ENCODE measurements at places on chromosomes 1 and 21. TPM values are rescaled to one million over a fixed set of nuclear protein-coding genes. Genes with fewer than 3 reads are reported as not detected.

Gene LAMTOR5
- 144 TPM for total RNA-seq

Gene SV2A
- 1.8 TPM for total RNA-seq

Gene OR2M5
- total RNA-seq: not detected

DNA sequence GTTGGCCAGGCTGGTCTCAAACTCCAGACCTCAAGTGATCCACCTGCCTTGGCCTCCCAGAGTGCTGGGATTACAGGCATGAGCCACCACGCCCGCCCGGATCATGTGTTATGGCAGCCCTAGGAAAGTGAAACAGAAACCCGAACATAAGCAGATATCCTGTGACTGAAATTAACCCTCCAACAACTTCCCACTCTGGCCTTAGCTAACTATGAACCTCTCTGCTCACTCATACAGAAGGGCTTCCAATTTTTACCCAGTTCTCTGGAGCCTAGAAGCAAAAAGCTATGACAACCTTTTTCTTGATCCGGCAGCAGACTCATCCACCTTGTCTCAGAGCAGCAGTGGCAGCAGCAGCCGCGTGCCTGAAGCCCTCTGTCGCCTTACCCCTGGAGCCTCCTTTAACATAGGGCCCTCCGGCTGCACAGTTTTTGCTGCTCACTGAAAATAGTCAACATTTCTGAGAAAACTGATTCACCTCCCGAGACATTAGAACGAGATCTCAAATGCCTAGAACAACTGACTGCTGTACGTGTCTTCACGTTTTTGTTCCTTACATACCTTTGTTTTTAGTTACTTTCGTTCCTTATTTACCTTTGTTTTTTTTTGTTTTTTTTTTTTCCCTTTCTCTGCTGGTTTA lies 9.3 kb downstream of the CBR1 start:
- no peaks in the 10 kb centered on the region for H3K36me3 ChIP-seq
- peak overlapping the region; percentile 39 for H3K27ac ChIP-seq
- peak; percentile 32 for DNase-seq
- no peaks in the 10 kb centered on the region for H3K4me1 ChIP-seq

Gene PIGR
- 0.24 TPM for total RNA-seq

DNA sequence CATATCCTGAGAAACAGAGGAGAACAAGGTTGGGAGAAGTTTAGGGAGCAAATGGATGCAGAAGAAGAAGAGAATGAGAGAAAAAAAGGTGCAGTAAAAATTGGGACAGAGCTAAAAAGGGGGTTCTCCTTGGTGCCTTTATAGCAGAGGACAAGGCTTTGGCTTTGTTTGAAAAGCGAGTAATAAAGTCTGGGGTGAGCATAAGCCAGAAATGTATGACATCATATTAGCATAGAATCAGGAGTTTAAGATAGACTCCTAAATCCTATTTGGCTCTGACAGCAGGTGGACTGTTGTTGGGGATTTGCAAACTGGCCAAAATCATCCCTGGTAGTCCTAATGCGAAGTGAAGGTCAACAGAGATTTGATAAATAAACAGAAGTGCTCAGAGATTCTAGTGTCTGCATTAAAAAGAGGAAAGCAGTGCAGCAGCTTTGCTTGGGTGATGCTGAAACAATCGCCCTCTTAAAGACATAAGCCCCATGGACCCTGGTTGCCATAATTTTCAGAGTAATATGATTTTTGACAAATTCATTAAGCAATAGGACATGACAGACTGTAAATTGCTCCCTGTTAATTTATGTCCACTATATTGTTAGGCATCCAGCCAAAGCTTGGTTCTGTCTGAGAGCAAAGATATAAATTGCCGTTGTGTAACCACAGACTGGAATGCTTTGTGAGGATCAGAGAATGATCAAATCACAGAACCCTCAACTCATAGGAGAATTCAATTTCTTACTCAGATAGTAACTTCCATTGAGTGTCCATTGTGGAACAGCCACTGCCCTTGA lies 385.0 kb upstream of the NFIA start:
- DNase-seq: no peak
- H3K27me3 ChIP-seq: no peaks in the 10 kb centered on the region
- no peak overlapping the region for H3K4me3 ChIP-seq
- H3K27ac ChIP-seq: no peak overlapping the region

GRCh38 chr21:27759091-27759659 lies 792.3 kb upstream of the ADAMTS5 start:
- no peak for DNase-seq
- H3K4me3 ChIP-seq: no peak overlapping the region
- no peak overlapping the region for H3K27ac ChIP-seq
- no peaks in the 10 kb centered on the region for H3K4me1 ChIP-seq
- H3K27me3 ChIP-seq: no peaks in the 10 kb centered on the region

- no peaks in the 10 kb centered on the region for H3K27me3 ChIP-seq
- no peak overlapping the region for H3K4me3 ChIP-seq
- peak overlapping the region; percentile 22 for H3K27ac ChIP-seq
- H3K36me3 ChIP-seq: no peaks in the 10 kb centered on the region
- peaks cover 33% of the 10 kb centered on the region for H3K4me1 ChIP-seq
- DNase-seq: no peak
These were observed 22.4 kb downstream of the DYRK3 start for GRCh38 chr1:206657751-206658150.

Gene YTHDF2
- total RNA-seq: 50.5 TPM

- no peak overlapping the region for H3K4me3 ChIP-seq
- H3K4me1 ChIP-seq: no peaks in the 10 kb centered on the region
- H3K27ac ChIP-seq: no peak overlapping the region
- H3K27me3 ChIP-seq: peaks cover 2% of the 10 kb centered on the region
- H3K36me3 ChIP-seq: no peaks in the 10 kb centered on the region
- no peak for DNase-seq
These were observed 12.2 kb upstream of the CDK18 start for GRCh38 chr1:205492201-205492667.

- peak overlapping the region; percentile 70 for H3K27ac ChIP-seq
- peaks cover 2% of the 10 kb centered on the region for H3K27me3 ChIP-seq
- peak; percentile 76 for DNase-seq
- H3K4me3 ChIP-seq: no peak overlapping the region
- no peaks in the 10 kb centered on the region for H3K36me3 ChIP-seq
- H3K4me1 ChIP-seq: peaks cover 17% of the 10 kb centered on the region
These were observed 42.8 kb upstream of the USP24 start for GRCh38 chr1:55257958-55258357.

Gene EDN2
- 0.14 TPM for total RNA-seq

DNA sequence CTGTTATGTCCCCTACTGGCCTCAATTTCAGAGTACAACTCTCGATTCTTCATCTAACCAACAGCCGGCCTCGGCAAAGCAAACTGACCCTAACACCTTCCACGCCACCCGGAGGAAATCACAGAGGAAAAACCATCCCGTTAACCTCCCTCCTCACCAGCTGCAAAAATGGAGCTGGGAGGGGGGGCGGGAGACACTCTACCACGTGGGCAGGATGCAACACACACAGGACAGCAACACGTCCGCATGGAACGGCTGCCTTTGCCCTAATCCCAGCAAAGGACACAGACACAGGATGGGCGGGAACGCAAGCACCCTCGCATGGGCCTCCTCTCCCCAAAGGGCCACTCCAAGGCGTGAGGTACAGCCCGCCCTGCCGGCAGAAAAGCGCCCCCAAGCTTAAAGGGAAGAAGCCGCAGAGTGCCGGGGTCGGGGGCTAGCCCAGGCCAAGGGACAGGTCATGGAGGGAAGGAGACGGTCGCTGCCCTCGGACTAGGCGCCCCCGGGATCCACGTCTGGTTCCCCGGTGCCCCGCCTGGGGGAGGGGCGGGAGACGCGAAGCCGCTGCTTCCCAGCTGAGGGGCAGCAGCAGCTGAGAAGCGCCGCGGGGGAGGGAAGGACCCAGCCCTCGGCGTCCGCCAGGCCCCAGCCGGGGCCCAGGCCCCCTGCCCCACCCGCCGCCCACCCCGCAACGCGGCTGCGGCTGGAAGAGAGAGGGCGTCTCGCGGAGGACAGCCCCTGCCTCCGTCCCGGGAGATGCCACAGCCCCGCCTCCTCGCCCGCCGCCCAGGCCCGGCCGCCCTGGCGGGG lies 590 bp downstream of the FOXJ3 start:
- H3K4me1 ChIP-seq: peaks cover 13% of the 10 kb centered on the region
- H3K27ac ChIP-seq: peak overlapping the region; percentile 62
- H3K4me3 ChIP-seq: peak overlapping the region; percentile 87
- no peak for DNase-seq
- no peaks in the 10 kb centered on the region for H3K27me3 ChIP-seq

DNA sequence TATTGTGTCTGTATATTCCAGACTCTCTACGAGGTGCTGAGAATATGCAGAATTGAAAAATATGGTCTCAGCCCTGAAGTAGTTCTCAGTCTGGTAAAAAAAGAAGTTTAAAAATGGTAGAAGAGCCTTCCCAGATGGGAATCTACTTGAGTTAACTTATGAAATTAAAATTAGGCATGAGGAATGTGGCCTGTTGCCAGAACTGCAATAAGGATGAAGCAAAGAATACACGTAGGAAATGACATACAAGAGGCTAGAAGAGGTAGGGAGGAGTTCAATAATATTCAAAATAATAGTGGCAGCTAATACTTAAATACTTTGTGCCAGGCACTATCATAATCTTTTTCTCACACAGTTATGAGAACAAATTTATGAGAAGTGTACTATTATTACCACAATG lies 6.3 kb downstream of the ASPM start:
- no peak overlapping the region for H3K27ac ChIP-seq
- peaks cover 3% of the 10 kb centered on the region for H3K36me3 ChIP-seq
- DNase-seq: no peak
- H3K4me1 ChIP-seq: peaks cover 2% of the 10 kb centered on the region
- H3K4me3 ChIP-seq: no peak overlapping the region
- H3K27me3 ChIP-seq: no peaks in the 10 kb centered on the region

GRCh38 chr21:45528981-45529784 lies 13.1 kb downstream of the SLC19A1 start:
- H3K27ac ChIP-seq: no peak overlapping the region
- no peaks in the 10 kb centered on the region for H3K27me3 ChIP-seq
- no peak for DNase-seq
- H3K36me3 ChIP-seq: peaks cover 49% of the 10 kb centered on the region

GRCh38 chr1:19688041-19688842 lies 23.6 kb downstream of the HTR6 start:
- no peaks in the 10 kb centered on the region for H3K36me3 ChIP-seq
- H3K27ac ChIP-seq: no peak overlapping the region
- no peak overlapping the region for H3K4me3 ChIP-seq
- H3K27me3 ChIP-seq: no peaks in the 10 kb centered on the region
- DNase-seq: no peak

GRCh38 chr1:48773133-48773532 lies 3.6 kb downstream of the BEND5 start:
- H3K36me3 ChIP-seq: no peaks in the 10 kb centered on the region
- no peaks in the 10 kb centered on the region for H3K27me3 ChIP-seq
- no peak for DNase-seq

- no peak overlapping the region for H3K27ac ChIP-seq
- H3K4me1 ChIP-seq: no peaks in the 10 kb centered on the region
- no peaks in the 10 kb centered on the region for H3K36me3 ChIP-seq
These were observed 45.0 kb downstream of the GNG12 start for GRCh38 chr1:67788238-67788790.

DNA sequence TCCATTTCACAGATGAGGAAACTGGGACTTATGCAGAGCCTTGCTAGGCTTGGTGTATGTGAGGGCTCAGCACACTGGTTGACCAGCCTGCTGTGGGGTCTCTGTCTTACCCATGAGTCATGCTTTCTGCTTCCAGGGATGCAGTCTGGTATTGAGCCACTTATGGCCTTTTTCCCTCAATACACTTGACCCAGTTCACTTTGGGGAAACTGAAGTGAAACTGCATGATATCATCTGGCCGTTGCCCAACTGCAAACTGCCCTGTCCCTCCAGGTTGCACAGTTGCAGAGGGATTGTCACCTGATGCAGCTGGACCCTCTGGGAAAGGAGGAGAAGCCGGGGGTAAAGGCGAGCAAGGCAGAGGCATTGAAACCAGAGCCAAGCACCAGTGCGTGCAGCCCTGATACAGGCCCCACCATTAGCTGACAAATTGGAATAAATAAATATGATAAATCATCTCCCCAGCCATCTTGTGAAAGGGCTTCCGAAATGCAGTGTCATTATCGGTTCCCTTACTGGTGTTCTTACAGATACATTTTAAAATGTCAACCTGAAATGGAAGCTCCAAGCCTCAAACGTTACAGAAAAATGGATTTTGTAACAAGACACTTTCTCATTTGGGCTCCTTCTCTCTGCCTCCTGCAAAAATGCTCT lies 39.3 kb upstream of the DUSP10 start:
- no peak overlapping the region for H3K27ac ChIP-seq
- no peak overlapping the region for H3K4me3 ChIP-seq
- H3K27me3 ChIP-seq: no peaks in the 10 kb centered on the region
- no peak for DNase-seq

Gene FLG2
- total RNA-seq: 0.05 TPM

Gene YIPF1
- total RNA-seq: 26.4 TPM
